ENCODE measurements at places on chromosomes 2 and 18.

- DNase-seq = peak; percentile 42
Measured at GRCh38 chr18:26791676-26792075, 73.8 kb downstream of the AQP4 start.

GRCh38 chr2:212242724-212243123 is 295.9 kb downstream of the ERBB4 start:
- no peak for DNase-seq

DNA sequence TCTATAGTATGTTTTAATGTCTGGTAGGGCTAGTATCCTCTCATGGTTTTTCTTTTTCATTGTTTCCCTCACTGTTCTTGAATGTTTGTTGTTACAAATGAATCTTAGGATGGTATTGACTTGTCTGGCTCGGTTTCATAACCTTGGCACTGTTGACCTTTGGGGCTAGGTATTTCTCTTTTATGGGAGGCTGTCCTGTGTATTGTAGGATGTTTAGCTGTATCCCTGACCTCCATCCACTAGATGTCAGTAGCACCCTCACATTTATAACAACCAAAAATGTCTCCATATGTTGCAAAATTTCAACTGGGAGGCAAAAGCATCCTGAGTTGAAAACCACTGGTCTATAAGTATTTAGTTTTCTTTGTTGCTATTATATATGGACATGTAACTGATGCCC is 7.0 kb upstream of the AOX1 start:
- peak; percentile 51 for DNase-seq

DNA sequence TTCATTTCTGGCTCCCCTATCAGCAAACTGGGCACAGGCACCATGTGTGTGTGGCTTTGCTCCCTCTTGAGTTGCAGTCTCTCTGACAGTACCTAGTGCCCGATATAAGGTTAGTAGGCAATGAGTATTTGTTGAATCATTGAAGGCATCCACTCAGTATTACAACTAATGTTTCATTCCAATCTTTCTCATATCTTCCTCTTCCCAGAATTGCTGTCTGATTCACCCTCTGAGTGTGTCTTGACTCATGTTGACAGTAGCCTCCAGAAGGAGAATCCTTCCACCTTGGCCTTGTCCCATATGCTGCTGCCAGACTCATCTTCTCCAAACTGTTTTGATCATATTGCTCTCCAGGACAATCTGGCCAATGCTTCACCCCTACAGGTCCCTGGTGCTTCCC is 202.5 kb downstream of the LRRTM1 start:
- DNase-seq = peak; percentile 92

GRCh38 chr2:2524348-2524941 is 193.4 kb upstream of the MYT1L start:
- no peak for DNase-seq

GRCh38 chr2:25685741-25686140 is 12.4 kb upstream of the DTNB start:
- no peak for DNase-seq

GRCh38 chr2:150526827-150527226 is 39.4 kb upstream of the RND3 start:
- DNase-seq = peak; percentile 98

DNA sequence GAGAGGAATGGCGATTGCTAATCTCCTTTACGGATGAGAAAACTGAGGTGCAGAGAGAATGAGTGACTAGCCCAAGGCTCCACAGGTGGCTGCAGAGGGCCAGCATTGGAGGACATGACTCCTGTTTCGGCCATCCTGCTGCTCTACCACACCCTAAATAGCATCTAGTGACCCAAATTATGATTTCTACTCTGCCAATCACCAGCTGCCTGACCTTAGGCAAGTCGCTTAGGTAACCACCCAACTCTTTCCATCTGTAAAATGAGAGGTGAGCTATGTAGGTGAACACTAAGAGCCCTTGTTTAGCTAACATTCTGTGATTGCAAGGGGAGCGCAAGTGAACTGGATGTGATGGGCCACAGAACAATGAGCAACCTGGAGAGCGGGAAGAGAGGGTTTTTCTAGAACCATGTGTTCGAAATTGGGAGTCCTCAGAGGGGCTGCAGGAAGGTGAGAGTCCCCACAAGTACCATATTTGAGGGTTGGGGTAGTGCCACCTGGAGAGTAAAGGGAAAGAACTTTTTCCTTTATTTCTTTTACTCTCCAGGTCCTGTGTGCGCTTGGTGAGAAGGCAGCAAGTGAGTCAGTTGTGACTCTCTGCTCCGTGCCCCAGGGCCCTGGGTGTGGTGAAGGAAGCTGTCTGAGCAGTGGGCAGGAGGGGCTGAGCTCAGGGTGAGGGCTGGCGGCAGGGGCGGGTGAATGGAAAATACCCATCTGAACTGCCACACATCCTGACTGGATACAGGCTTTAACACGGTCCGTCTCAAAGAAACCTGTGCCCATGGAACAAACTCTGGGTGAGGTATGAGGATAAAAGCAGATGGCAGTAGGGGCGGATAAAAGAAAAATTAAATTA is 2.4 kb downstream of the CYP27C1 start:
- DNase-seq = peak; percentile 89

DNA sequence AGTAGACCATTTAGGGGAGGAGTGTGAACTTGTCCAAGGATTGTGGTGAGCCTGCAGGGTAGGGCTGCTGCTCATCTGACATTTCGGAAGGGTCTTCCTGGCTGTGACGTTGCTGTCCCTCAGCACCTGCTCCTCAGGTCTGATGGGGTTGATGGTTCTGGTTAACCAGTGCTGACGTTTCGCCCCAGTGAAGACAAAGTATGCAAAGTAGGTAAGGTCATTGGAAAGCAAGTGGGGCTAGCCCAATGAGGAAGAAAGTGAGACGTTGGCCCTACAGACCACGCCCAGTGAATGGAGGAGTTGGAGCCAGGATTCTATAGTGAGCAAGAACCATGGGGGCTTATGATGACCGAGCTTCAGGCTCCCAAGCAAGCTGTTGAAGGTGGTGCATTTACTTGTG is 33.4 kb upstream of the ZNF396 start:
- DNase-seq = no peak

- no peak for DNase-seq
Measured at GRCh38 chr2:240559286-240559685, 871 bp upstream of the DUSP28 start.

DNA sequence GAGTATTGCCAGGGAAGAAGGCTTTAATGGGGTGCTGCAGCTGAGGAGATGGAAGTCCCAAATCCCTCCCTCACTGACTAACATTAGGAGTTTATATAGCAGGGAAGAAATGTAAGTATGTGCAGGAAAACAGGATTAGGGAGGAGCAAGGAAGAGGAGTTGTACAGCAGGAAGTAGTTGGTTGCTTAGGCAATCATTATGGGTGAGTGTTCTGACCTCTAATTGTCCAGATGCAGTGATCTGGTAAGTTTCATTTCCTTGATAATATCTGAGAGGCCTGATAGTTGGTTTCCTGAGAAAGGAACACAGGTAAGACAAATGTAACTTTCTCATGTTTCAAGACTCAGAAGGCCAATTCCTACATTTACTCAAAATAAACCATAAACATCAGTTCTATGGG is 331.9 kb upstream of the GULP1 start:
- DNase-seq = no peak

- peak; percentile 85 for DNase-seq
Measured at GRCh38 chr18:42196651-42197050, 241.6 kb downstream of the PIK3C3 start.

- no peak for DNase-seq
Measured at GRCh38 chr2:211898702-211899101, 639.9 kb downstream of the ERBB4 start.

DNA sequence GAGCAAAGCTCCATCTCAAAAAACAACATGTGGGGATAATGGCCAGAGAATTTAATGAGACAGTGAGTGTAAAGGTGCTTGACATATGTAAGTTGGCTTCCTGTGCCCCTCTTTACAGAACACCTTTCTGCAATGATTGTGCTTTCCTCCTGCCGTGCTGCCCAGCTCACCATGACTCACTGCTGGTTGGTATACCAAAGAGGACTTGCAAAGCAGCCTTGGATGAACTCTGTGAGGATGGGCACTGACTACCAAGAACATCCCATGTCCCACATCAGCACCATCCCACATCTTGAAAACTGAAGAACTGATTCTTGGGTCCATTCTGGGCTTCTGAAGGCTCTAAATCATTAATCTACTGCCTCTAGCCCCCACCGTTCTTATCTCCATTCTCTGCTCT is 52.2 kb downstream of the NGEF start:
- DNase-seq = no peak

GRCh38 chr2:236177967-236178889 is 10.0 kb upstream of the GBX2 start:
- DNase-seq = peak; percentile 81

- DNase-seq = no peak
Measured at GRCh38 chr2:140027320-140027719, 1247.1 kb upstream of the NXPH2 start.

DNA sequence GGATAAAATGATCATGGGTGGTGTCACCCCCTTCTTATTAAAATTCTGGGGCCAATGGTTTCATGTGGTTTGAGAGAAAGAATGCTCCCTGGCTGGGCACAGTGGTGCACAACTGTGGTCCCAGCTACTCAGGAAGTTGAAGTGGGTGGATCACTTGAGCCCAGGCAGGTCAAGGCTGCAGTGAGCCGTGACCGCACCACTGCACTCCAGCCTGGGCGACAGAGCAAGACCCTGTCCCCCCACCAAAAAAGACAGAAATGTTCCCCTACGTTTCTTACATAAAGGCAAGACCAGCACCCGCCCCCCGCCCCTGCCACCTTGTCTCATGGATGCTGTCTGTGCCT is 53.0 kb upstream of the ID2 start:
- DNase-seq = no peak

DNA sequence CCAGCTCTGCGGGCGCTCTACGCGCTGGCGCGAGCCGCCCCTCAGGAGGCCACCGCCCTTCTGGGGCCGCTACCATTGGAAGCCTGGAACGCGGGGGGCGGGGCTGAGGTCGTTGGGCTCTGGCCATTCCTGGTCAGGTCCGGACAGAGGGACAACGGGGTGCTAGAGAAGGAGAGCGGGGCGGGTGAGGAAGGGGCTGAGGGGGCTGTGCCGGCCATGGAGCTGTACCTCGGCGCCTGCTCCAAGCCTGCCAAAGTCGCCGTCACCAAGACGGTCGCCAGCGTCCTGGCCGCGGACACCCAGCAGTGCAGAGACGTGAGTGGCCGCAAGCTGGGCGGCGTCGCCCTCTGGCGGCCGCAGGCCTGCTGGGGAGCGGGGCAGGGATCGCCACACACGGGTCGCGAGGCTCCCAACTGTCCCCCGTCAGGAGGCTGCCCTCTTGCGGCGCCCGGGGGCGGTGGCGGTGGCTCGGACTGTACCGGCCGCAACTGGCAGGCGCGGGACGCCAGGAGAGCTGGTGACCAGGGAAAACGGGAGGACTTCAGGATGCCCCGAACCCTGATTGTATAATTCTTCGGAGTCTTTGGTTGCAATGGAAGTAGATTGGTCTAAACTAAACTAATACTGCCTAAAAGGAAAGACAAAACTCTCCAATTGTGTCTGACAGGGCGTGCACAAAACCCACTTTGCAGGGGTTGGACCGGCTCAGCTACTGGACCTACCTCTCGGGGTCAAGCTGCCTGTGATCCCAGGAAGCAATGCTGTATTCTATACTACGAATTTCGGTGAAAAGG is at the start of gene FSIP2:
Gene FSIP2, plus strand, starts transcription at position 126 of the 794 bp plus-strand sequence. Its CDS starts 91 bp downstream, at position 217.
- DNase-seq = peak; percentile 82

DNA sequence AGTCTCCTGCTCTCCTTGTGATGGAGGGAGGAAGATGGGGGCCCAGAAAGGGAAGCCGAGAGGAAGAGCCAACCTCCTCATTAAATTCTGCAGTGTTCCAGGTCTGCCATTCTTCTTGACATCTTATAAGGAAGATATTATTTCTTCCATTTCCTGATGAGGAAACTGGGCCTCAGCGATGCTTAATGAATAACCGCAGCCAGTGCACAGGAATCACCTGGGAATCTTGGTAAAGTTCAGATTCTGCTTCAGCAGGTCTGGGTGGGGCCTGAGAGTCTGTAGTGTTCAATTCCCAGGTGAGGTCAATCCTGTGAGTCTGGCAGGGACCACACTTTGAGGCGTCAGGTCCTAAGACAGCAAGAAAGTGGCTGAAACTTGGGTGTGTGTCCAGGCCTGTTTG is 17.3 kb downstream of the PCARE start:
- DNase-seq = no peak

DNA sequence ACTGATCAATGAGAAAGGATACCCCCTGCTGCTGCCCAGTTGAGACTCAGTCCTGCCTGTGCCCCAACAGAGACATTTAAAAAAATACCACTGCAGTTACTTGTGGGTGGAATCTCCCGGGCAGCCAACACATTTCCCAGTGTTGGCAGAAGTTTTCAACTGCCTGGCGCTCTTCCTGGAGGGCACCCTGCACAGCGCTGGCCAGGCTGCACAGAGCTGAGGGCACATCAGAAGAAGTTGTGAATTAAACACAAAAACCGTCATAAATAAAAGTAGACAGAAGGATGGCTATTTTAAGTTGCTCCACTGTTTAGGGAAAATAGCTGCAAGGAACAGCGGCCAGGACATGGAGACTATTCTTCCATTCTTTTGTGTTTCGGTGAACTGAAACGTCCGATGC is 110.2 kb upstream of the THOC1 start:
- no peak for DNase-seq

GRCh38 chr18:26008096-26008495 is 82.3 kb downstream of the SS18 start:
- DNase-seq = no peak

DNA sequence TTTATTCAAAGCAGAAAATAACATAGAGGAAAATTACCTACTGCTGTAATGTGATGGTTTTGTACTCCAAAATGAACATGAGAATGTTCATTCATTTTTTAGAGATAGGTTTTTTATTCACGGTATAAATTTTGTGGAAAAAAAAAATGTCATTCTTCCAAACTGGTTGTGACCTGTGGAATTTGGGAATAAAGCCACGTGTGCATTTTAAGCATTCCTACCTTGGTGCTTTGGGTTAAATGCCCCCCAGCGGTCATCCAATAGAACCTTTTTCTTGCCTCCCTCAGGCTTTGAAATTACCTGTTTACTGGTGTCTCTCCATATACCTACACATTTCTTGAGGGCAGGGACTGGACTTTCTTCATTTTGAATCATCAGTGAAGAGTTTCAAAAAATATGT is 740.7 kb downstream of the DPP10 start:
- DNase-seq = no peak

GRCh38 chr2:80078290-80079036 is 226.1 kb downstream of the LRRTM1 start:
- DNase-seq = no peak

- DNase-seq = no peak
Measured at GRCh38 chr2:227205701-227206100, 41.3 kb downstream of the COL4A3 start.

GRCh38 chr2:225400060-225400511 is 576 bp downstream of the NYAP2 start:
- peak; percentile 61 for DNase-seq

DNA sequence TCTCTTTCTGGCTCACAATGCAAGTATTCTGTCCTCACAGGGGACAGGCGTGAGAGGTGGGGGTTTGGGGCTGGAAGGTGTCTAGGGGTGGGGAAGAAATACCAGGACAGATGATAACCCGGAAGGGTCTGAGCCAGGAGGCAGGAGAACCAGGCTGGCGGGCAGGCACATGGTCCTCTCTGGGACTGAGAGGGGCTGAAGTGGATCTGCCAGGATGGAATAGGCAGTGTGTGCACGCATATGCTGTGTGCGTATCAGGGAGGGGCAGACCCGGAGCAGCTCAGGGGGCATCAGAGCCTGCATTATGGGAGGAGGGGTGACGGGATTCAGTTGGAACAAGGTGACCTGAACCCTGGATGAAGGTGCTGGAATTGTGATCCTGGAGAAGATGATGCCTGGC is 157.3 kb downstream of the DYSF start:
- no peak for DNase-seq

GRCh38 chr2:239391286-239392071 is 9.3 kb downstream of the HDAC4 start:
- no peak for DNase-seq
